ENCODE measurements at places on chromosomes 3 and 15. TPM values are rescaled to one million over a fixed set of nuclear protein-coding genes. Genes with fewer than 3 reads are reported as not detected.

The KIF15 gene
- total RNA-seq = 36.7 TPM

The NANOGP8 gene
- total RNA-seq = not detected

The DISP2 gene
- total RNA-seq = 0.14 TPM

The PRR20G gene
- not detected for total RNA-seq

The TMCO5A gene
- total RNA-seq = not detected

The GOLGA8T gene
- total RNA-seq = 0.21 TPM

The GOLGA8S gene
- 0.18 TPM for total RNA-seq

The IQCF5 gene
- not detected for total RNA-seq

The TGM4 gene
- not detected for total RNA-seq

- no peak overlapping the region for H3K4me3 ChIP-seq
- no peaks in the 10 kb centered on the region for H3K36me3 ChIP-seq
- H3K27ac ChIP-seq = no peak overlapping the region
- no peaks in the 10 kb centered on the region for H3K4me1 ChIP-seq
- no peak for DNase-seq
Measured at GRCh38 chr3:128945041-128945877, 48.6 kb downstream of the CFAP92 start.

DNA sequence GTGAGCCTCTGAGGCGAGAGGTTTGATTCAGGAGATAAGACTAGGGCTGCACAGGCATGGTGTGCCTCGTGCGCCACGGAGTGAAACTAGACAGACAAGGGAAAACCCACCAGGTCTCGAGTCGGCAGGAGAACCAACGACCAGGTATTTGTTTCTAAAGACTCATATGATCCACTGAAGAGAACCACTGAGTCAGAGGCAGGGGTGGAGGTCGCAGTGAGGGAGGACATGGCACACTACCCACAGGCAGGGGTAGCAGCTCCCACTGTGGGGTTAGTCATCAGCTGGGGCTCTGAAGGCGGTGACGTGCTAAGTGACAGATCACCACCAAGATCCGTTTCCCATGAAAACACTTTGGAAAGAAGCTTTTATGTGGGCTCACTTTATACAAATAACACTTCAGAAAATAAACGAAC, 45.7 kb downstream of the CHSY1 start:
- peaks cover 40% of the 10 kb centered on the region for H3K36me3 ChIP-seq
- peaks cover 84% of the 10 kb centered on the region for H3K4me1 ChIP-seq
- no peaks in the 10 kb centered on the region for H3K27me3 ChIP-seq
- H3K4me3 ChIP-seq = peak overlapping the region; percentile 74
- peak overlapping the region; percentile 100 for H3K27ac ChIP-seq
- DNase-seq = peak; percentile 85

- no peak overlapping the region for H3K4me3 ChIP-seq
- H3K4me1 ChIP-seq = no peaks in the 10 kb centered on the region
- H3K27me3 ChIP-seq = peaks cover 6% of the 10 kb centered on the region
- H3K36me3 ChIP-seq = no peaks in the 10 kb centered on the region
Measured at GRCh38 chr3:40718681-40719080, 193.9 kb downstream of the ZNF621 start.

DNA sequence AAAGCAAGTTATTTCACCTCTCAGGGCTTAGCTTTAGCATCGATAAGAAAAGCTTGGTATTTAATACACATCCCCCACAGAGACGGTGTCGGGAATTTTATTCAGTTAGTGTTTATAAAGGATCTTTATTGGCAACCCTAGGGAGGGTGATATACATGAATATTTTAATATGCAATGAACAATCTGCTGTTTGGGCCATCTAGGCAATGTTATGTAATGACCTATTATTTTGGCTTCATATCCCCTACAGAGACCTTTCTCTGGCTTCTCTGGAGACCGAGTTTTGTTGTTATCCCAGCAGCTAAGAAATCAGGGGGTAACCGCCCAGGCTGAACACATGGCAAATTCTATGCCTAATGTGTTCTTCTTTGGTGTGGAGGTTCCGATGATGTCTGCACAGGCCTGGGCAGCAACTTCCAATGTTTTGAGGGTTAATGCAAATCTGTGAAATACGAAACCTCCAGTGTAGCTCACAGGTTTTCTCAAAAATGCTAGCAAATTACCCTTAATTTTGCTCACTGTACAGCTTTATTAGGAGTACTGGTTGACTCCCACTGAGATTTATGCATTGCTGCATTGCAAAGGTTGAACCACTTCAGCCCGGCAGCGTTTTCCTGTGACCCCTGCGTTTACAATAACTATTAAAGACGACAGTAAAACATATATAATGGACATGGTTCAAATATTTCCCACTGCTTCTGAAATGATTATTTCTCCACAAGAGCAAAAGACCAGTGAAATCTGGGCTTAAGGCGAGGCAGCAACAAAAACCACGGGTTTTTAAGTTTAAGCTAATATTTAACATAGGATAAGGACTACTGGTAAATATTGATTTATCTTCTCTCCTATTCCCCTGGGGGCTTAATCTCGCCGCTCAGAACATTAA, 298.3 kb upstream of the NR2E3 start:
- H3K27me3 ChIP-seq = peaks cover 14% of the 10 kb centered on the region
- H3K4me1 ChIP-seq = no peaks in the 10 kb centered on the region
- no peaks in the 10 kb centered on the region for H3K36me3 ChIP-seq
- H3K27ac ChIP-seq = no peak overlapping the region
- H3K4me3 ChIP-seq = no peak overlapping the region
- no peak for DNase-seq

GRCh38 chr15:44066211-44066827, 128.8 kb downstream of the FRMD5 start:
- peaks cover 30% of the 10 kb centered on the region for H3K27me3 ChIP-seq
- H3K4me3 ChIP-seq = no peak overlapping the region
- peaks cover 5% of the 10 kb centered on the region for H3K4me1 ChIP-seq
- H3K36me3 ChIP-seq = no peaks in the 10 kb centered on the region
- DNase-seq = peak; percentile 48
- H3K27ac ChIP-seq = no peak overlapping the region

DNA sequence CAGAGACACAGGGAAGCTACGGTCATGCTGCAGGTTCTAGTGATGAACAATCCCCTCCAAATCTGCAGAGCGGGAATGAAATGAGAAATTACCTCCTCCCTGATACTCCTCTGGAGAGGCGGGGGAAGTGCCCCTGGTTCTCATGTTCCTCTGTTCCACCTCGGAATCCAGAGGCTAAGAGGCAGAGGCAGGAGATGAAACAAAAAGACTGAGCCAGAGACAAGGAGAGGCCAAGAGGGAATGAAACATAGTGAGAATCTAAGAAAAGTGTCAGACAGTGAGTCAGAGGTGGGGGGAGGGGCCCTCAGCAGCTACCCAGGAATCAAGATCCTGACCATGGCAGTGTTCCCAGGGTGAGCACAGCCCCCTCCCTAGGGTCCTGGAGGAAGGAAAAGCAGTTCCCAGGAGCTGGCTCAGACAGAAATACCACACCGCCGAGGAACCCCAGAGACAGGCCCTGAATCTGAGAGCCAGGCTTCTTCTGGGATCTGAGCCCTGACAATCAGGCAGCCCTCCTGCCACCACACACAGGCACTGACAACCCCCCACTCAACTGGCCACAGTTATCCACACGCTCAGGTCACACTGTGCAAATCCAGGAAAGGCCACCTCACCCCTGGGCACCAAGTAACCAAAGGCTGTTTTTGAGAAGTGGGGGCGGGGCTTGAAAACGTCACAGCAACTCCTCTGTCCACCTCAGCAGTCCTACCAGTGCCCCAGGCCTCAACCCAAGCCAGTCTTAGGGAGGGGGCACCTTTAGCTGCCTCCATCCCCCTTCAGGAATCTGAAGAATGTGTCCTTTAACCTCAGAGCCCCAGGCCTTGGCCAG, 2.4 kb downstream of the CSRNP1 start:
- peak overlapping the region; percentile 98 for H3K27ac ChIP-seq
- H3K4me3 ChIP-seq = peak overlapping the region; percentile 95
- H3K4me1 ChIP-seq = peaks cover 69% of the 10 kb centered on the region
- H3K36me3 ChIP-seq = peaks cover 66% of the 10 kb centered on the region
- H3K27me3 ChIP-seq = peaks cover under 1% of the 10 kb centered on the region

DNA sequence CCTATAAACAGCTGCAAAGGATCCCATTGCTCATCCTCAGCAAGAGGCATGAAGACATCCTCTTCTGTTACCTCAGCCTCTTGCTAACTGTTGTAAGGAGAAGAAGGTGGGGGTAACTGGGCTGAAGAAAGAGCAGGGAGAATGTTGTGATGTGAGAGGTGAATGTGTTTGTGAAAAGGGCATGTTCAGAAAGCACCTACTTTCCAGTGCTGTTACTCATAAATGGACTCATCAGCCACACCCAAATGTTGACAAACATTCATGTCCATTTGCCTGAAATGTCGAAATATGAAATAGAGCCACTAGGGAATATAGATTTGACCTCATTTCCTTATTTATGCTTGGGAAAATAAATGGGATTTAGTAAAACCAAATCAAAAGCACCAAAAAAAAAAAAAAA, 12.6 kb downstream of the SLC24A1 start:
- H3K36me3 ChIP-seq = no peaks in the 10 kb centered on the region
- no peak for DNase-seq
- H3K4me1 ChIP-seq = peaks cover 24% of the 10 kb centered on the region
- H3K27ac ChIP-seq = no peak overlapping the region

DNA sequence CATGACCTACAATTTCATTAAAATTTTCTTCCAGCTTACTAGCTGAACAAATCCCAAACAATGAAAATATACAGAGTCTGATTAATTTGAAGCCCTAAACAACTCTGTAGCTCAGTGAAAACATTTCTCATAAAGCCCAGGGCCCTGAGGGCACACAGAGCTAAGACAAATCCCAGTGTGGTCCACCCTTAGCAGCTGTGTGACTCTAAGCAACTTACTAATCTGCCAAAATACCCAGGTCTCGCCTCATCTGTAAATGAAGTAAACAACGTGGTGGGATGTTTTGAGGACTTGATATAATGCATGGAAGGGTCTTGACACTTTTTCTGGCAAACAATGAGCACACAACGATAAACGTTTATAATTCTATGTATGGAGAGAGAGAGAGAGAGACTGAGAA, 158.4 kb downstream of the FHIT start:
- H3K36me3 ChIP-seq = no peaks in the 10 kb centered on the region
- H3K4me1 ChIP-seq = no peaks in the 10 kb centered on the region
- H3K27ac ChIP-seq = no peak overlapping the region

DNA sequence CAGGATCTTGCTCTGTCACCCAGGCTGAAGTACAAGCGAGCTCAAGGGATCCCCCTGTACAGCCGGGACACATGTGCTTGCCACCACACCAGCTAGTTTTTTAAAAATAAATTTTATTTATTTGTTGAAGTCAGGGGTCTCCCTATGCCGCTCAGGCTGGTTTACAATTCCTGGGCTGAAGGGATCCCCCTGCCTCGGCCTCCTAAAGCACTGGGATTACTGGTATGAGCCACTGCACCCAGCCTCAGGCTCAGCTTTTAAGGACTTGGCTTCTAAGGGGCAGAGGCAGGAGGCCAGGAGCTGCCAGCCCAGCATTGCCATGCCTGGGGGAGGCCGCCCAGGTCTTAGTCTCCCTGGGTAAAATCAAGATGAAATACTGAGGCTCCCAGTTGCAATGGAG, 37.3 kb downstream of the HCN4 start:
- H3K36me3 ChIP-seq = no peaks in the 10 kb centered on the region
- DNase-seq = no peak
- H3K4me1 ChIP-seq = no peaks in the 10 kb centered on the region
- H3K27me3 ChIP-seq = peaks cover under 1% of the 10 kb centered on the region
- no peak overlapping the region for H3K4me3 ChIP-seq

- H3K27ac ChIP-seq = peak overlapping the region; percentile 97
- H3K27me3 ChIP-seq = no peaks in the 10 kb centered on the region
- peaks cover 34% of the 10 kb centered on the region for H3K36me3 ChIP-seq
- H3K4me3 ChIP-seq = no peak overlapping the region
- no peak for DNase-seq
- peaks cover 84% of the 10 kb centered on the region for H3K4me1 ChIP-seq
Measured at GRCh38 chr3:71484047-71484446, 99.5 kb downstream of the FOXP1 start.

DNA sequence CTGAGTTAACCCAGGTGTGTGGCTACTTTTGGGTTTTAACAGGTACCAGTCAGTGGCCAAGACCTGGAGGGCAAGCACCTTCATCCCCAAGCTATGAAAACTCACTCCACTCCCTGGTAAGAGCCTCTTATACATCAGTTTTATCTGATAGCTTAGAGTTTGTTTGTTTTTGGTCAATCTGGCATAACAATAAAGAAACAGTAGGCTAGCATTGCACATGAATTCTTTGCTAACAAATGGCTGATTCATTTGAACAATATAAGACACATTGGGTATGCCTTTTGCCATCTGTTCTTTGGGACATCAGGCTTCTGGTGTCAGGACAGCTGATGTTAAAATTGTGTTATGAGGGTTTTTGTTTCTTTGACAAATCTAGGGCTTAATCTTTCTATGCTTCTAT, 125.0 kb upstream of the CGNL1 start:
- no peaks in the 10 kb centered on the region for H3K27me3 ChIP-seq
- peaks cover 15% of the 10 kb centered on the region for H3K36me3 ChIP-seq
- H3K4me3 ChIP-seq = no peak overlapping the region

DNA sequence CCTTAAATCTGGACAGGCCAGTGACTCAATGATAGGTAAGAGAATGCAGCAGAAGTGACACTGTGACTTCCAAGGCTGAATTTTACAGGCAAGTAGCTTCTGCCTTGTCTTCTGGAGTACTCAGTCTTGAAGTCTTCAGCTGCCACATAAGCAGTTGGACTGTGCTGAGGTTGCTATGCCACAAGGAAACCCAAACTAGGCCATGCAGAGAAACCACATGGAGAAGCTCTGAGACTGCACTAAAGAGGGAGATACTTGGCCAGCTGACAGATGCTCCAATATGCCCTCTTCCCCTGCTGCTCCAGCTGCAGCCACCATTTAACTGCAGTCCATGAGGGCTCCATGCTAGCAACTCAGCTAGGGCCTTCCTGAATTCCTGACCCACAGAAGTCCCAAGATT, 119.4 kb upstream of the GADL1 start:
- H3K27ac ChIP-seq = no peak overlapping the region
- H3K36me3 ChIP-seq = no peaks in the 10 kb centered on the region
- no peaks in the 10 kb centered on the region for H3K27me3 ChIP-seq
- no peak for DNase-seq
- no peak overlapping the region for H3K4me3 ChIP-seq
- no peaks in the 10 kb centered on the region for H3K4me1 ChIP-seq

DNA sequence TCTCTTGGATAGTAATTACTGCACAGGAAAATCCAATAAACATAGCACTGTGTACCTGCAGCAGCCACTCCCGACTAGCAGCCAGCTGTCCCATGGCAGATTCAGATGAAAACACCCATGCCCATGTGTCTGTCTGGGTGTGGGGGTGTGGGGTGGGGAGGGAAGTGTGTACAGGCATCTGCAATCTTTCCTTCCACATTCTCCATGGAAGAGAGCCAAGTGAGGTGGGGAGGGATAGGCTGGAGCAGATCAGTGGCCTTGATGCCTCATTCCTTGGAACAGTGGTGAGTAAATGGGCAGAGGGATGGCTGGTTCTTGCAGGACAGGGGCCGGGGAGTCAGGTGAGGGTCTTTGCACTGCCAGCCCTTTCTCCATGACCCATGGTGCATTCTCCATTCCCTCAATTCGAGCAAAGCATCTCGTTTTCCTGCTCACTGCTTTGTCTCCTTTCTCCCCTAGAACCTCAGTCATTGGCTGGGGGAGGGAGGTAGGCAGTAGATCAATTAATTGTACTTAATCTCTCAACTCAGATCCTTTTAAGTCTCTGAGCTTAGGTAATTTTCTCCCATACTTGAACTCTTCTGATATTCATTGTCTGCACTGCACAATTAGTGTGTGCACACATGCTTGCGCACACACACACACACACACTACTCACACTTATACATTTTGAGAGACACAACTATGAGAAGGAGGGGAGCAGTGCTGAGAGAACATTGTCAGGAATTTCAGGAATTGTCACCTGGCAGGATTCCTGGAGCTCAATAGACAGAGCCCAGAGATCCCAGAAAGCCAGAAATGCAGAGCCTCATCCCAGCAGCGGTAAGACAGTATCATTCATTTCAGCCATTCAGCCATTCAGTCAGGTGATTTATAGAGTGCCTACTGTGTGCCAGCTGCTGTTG, 31.9 kb downstream of the PDIA5 start:
- H3K27me3 ChIP-seq = no peaks in the 10 kb centered on the region
- H3K36me3 ChIP-seq = peaks cover 20% of the 10 kb centered on the region
- no peak for DNase-seq
- H3K4me3 ChIP-seq = no peak overlapping the region
